HFFc6 (cell line): ENCODE measurements at places on chromosomes 3 and 15. TPM values are rescaled to one million over a fixed set of nuclear protein-coding genes. Genes with fewer than 3 reads are reported as not detected.

Gene ZNF639
- 24.9 and 27.2 TPM in 2 replicates for total RNA-seq

Gene PAQR9
- 0.11 TPM in 1 of 2 replicates, not detected in the other for total RNA-seq

Gene IMPDH2
- total RNA-seq = 203 to 226 TPM (median 207 TPM) in 3 replicates

Gene HMCES
- total RNA-seq = 28.3 to 30.9 TPM (median 30.8 TPM) in 3 replicates

Gene CHST13
- total RNA-seq = not detected in 2 replicates

Gene MYO5C
- total RNA-seq = not detected in 2 replicates

Gene CCDC13
- 0.32 to 0.47 TPM (median 0.39 TPM) in 3 replicates for total RNA-seq

Gene P2RY12
- total RNA-seq = not detected in 3 replicates

Gene DNAH12
- 0.05 TPM in 1 of 3 replicates, not detected in the others for total RNA-seq

Gene TMEM212
- not detected in 3 replicates for total RNA-seq

Gene MOBP
- not detected in 3 replicates for total RNA-seq

Gene SETD5
- total RNA-seq = 67.6 to 69.5 TPM (median 68.2 TPM) in 3 replicates

DNA sequence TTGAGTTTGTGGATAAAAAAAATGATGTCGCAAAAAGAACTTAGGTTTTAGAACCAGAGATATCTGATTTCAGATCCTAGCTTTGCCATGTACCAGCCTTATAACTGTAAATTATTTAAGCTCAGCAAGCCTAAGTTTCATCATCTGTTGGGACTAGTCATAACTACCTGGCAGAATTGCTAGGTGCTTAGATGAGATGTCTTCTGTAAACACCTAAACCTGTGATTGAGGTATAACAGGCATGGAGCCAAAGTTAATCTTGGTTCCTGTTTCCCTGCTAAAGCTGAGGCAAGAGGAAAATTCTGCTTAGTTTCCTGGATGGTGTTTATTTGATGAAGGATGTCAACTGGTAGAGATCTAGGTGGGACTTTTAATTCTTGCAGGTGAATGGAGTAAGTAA, 331.3 kb upstream of the RBMS3 start:
- H3K27ac ChIP-seq = no peak overlapping the region
- H3K4me3 ChIP-seq = no peak overlapping the region
- DNase-seq = no peak

- peaks cover 48% of the 10 kb centered on the region for H3K27me3 ChIP-seq
- H3K4me3 ChIP-seq = peak overlapping the region; percentile 55
- no peak overlapping the region for H3K27ac ChIP-seq
- no peaks in the 10 kb centered on the region for H3K36me3 ChIP-seq
Measured at GRCh38 chr15:76057332-76058000, 2.3 kb upstream of the TMEM266 start.

DNA sequence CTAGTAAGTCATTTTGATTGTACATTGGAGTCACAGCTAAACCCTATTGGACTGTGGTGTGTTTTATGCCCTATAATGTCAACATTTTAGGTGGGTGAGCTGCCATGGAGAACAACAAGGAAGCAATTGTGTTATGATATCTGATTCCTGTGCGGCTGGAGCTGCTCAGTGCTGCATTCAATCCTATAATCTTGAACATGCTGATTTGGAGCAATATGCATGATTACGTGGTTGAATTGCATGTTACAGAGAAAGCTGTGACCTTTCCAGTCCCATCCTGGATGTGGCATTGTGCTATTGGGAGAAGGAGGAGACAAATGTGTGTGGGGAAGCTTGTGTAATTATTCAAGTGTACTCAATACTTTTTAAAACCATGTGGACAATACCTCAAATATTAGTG, 20.1 kb upstream of the C3orf49 start:
- no peak overlapping the region for H3K27ac ChIP-seq
- no peak overlapping the region for H3K4me3 ChIP-seq
- H3K27me3 ChIP-seq = peaks cover 2% of the 10 kb centered on the region; the same call in 1 of the 2 replicates
- no peaks in the 10 kb centered on the region for H3K36me3 ChIP-seq
- no peaks in the 10 kb centered on the region for H3K4me1 ChIP-seq

GRCh38 chr15:38252481-38253350, at the start of gene SPRED1:
Gene SPRED1, plus strand, starts transcription at chr15:38252836. Its CDS starts 350 bp downstream, at chr15:38253186.
- peaks cover 44% of the 10 kb centered on the region for H3K4me1 ChIP-seq
- peak within 1 kb of the TSS; percentile 99 for H3K4me3 ChIP-seq
- peaks cover 4% of the 10 kb centered on the region for H3K27me3 ChIP-seq
- peak within 1 kb of the TSS; percentile 95 for H3K27ac ChIP-seq

- DNase-seq = no peak
- H3K27me3 ChIP-seq = no peaks in the 10 kb centered on the region; the same call in 1 of the 2 replicates
- no peaks in the 10 kb centered on the region; the same call in 1 of the 2 replicates for H3K36me3 ChIP-seq
- no peak overlapping the region for H3K4me3 ChIP-seq
- no peak overlapping the region for H3K27ac ChIP-seq
Measured at GRCh38 chr3:19632099-19633074, 301.6 kb downstream of the EFHB start.

DNA sequence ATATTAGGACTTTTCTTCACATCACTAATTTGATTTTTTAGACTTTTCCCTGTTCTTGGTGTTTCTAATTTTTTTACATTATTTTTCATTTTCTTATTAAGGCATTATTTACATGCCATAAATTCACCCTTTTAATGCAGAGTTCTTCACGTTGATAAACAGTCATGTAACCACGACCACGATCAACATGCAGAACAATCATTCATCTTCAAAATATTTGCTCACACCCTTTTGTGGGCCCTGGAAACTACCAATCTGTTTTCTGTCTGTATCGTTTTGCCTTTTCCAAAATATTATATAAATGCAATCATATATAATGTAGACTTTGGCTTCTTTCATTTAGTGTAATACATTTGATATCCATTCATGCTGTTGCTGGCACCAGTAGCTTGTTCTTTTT, 48.7 kb downstream of the ARRDC4 start:
- no peak overlapping the region for H3K27ac ChIP-seq
- no peak overlapping the region for H3K4me3 ChIP-seq
- H3K27me3 ChIP-seq = no peaks in the 10 kb centered on the region; the same call in none of the 2 replicates
- peaks cover 28% of the 10 kb centered on the region for H3K4me1 ChIP-seq
- H3K36me3 ChIP-seq = no peaks in the 10 kb centered on the region

DNA sequence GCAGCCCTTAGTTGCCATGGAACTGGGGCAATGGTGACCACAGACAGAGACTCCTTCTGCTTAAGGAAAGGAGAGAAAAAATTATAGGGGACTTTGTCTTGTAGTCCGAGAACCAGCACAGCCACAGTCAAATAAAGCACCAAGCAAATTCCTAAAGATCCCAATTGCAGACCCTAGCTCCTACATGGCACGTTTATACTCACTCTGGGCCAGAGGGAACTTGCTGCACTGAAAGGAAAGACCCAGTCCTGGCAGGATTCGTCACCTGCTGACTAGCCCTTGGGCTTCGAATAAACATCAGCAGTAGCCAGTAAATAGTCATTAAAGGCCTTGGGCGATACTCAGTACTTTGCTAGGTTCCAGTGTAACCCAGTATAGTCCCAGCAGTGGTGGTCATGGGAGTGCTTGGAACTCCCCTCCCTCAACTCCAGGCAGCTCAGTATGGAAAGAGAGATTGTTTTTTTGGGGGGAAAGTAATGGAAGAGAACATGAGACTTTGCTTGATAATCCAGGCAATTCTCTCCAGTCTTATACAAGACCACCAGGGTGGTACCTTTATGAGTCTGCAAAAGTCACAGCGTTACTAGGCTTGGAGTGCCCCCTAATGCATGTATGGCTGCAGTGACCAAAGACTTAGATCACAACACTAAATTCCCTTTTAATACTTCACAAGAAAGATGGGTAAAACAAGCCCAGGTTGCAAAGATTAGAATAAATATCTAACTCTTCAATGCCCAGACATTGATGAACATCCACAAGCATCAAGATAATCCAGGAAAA, 66.4 kb upstream of the AGTR1 start:
- no peak overlapping the region for H3K27ac ChIP-seq
- H3K36me3 ChIP-seq = no peaks in the 10 kb centered on the region
- H3K27me3 ChIP-seq = peaks cover 10% of the 10 kb centered on the region
- no peak for DNase-seq

GRCh38 chr3:127997016-127997415, 55.2 kb upstream of the SEC61A1 start:
- H3K27ac ChIP-seq = no peak overlapping the region
- H3K4me3 ChIP-seq = no peak overlapping the region
- peaks cover 38% of the 10 kb centered on the region for H3K27me3 ChIP-seq

DNA sequence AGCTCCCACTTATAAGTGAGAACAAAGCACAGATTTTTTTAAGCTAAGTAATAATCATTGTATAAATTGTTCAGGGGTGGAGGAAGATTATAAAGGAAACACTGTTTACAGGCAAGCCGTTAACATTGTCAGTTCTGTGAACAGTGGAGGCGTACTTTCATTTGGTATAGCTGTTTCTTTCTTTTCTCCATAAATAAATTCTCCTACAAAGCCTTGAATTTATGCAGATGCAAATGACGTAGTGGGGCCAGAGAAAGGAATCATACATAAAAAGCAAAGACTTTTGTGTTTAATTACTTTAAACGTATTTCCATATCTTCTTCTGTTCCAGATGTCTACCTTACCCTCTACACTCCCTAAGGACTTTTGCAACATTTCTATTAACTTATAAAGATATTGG, 914.9 kb downstream of the ZPLD1 start:
- no peaks in the 10 kb centered on the region for H3K36me3 ChIP-seq
- H3K27ac ChIP-seq = no peak overlapping the region
- DNase-seq = no peak
- no peaks in the 10 kb centered on the region for H3K27me3 ChIP-seq
- no peak overlapping the region for H3K4me3 ChIP-seq
- H3K4me1 ChIP-seq = no peaks in the 10 kb centered on the region

DNA sequence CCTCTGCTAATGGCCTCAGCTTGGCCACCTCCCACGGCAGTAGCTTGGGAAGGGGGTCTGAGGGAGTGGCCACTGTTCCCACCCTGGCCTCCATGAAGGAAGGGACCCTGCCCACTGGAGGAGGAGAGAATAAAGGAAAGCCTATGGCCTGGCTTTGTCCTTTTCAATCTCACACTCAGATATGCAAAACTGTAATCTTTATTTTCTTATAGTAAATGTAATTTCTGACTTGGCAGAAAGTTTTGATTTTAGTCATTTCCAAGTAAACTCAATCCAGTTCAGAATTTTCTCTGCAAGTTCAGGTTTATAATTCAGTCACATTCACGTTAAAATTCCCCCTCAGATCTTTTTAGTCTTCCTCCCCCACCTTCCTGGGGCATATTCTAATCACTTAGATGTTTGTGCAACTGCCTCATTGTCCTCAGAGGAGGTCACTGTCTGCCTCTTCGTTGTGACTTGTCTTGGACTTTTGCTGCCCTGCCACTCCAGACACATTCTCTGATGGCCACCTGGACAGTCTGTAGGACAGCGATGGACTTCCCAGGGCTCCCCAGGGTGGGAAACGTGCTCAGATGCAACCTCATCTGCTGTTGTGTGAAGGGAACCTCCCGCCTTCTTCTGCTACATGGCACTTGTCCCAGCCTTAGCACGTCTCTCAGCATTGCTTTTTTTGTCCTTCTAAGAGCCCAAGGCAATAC, 222.8 kb upstream of the TBL1XR1 start:
- H3K4me1 ChIP-seq = peaks cover 26% of the 10 kb centered on the region
- no peak for DNase-seq
- H3K4me3 ChIP-seq = peak overlapping the region; percentile 41
- H3K36me3 ChIP-seq = no peaks in the 10 kb centered on the region

DNA sequence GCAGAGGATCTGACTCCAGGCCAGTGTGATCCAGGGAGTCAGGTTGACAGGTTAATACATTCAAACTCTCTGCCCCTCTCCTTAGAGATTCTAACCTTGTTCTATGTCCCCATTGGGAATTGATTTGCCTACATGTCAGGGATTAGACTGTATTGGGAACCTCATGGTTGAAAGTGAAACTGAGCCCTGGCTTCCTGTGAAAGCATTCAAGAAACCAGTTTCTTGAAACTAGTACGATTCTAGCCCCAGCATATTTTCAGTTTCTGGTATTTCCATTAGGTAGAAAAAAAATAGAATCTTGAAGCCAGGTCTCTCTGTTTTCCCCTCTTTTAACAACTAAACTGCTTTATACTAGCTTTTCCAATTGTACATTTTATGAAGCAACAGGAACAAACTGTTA, 140.4 kb upstream of the ABI3BP start:
- DNase-seq = no peak
- no peak overlapping the region for H3K27ac ChIP-seq
- H3K36me3 ChIP-seq = peaks cover 14% of the 10 kb centered on the region
- H3K4me3 ChIP-seq = no peak overlapping the region
- peaks cover 11% of the 10 kb centered on the region for H3K4me1 ChIP-seq

GRCh38 chr15:88821993-88822392, 18.8 kb downstream of the ACAN start:
- H3K36me3 ChIP-seq = no peaks in the 10 kb centered on the region
- no peak for DNase-seq
- peaks cover 71% of the 10 kb centered on the region for H3K27me3 ChIP-seq
- no peak overlapping the region for H3K27ac ChIP-seq
- no peak overlapping the region for H3K4me3 ChIP-seq
- H3K4me1 ChIP-seq = no peaks in the 10 kb centered on the region

DNA sequence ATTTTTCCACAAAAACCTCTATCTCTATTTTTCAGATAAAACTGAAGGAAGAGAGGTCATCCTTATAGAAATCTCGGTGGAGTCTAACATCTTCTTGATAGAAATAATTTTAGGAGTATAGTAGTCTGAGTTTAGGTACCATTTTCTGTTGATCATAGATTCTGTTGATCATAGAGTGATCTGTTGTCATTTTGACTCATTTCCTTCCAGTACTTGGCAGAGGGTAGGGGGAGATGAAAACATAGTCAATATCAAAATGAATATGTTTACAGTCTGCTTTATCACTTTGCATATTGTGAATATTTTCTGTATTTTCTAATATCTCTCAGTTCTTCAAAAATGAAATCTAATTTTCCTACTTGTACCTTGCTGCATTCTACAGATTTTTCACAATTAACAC, 353.4 kb downstream of the FEZF2 start:
- DNase-seq = no peak
- no peaks in the 10 kb centered on the region for H3K27me3 ChIP-seq
- H3K27ac ChIP-seq = no peak overlapping the region
- H3K36me3 ChIP-seq = peaks cover 14% of the 10 kb centered on the region
- H3K4me3 ChIP-seq = no peak overlapping the region
- H3K4me1 ChIP-seq = peaks cover 10% of the 10 kb centered on the region

GRCh38 chr3:156603379-156604017, 48.6 kb upstream of the SSR3 start:
- H3K27me3 ChIP-seq = no peaks in the 10 kb centered on the region; the same call in 1 of the 2 replicates
- peaks cover 43% of the 10 kb centered on the region for H3K4me1 ChIP-seq
- H3K36me3 ChIP-seq = no peaks in the 10 kb centered on the region
- H3K27ac ChIP-seq = no peak overlapping the region
- no peak overlapping the region for H3K4me3 ChIP-seq
- no peak for DNase-seq

- H3K36me3 ChIP-seq = no peaks in the 10 kb centered on the region
- no peak overlapping the region for H3K27ac ChIP-seq
- H3K4me1 ChIP-seq = no peaks in the 10 kb centered on the region
- H3K27me3 ChIP-seq = peaks cover 13% of the 10 kb centered on the region
- no peak for DNase-seq
Measured at GRCh38 chr3:9229325-9229724, 20.1 kb downstream of the SRGAP3 start.

- H3K36me3 ChIP-seq = no peaks in the 10 kb centered on the region
- no peak for DNase-seq
- H3K4me1 ChIP-seq = peaks cover 25% of the 10 kb centered on the region
- peaks cover 6% of the 10 kb centered on the region for H3K27me3 ChIP-seq
Measured at GRCh38 chr15:90650956-90651689, 66.0 kb upstream of the BLM start.
